Right forelimb (tissue), 1 donor: ENCODE measurements at places on chromosomes 5 and 9.

GRCh38 chr5:74409712-74410111, 230.8 kb downstream of the ENC1 start:
- no peak for DNase-seq

DNA sequence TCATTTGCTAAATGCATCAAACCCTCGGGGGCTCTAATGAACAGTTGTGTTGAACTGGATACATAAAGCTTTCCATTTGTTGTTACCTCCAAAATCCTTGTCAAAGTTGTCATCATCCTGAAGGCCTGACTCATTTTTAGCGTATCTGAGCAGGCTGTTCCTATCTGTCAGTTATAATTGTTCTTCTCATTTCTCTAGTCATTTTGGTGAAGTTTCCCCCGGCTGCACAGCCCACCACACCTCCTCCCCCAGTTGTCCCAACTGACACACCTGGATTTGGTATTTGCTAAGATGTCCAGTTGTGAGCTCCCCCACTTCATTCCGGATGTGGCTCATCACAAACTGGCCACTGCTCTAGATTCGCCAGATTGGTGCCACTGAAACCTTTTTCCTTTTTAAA, 27.7 kb downstream of the ZFAND5 start:
- DNase-seq = no peak

- no peak for DNase-seq
Measured at GRCh38 chr5:56543441-56544388, 271.6 kb upstream of the MAP3K1 start.

DNA sequence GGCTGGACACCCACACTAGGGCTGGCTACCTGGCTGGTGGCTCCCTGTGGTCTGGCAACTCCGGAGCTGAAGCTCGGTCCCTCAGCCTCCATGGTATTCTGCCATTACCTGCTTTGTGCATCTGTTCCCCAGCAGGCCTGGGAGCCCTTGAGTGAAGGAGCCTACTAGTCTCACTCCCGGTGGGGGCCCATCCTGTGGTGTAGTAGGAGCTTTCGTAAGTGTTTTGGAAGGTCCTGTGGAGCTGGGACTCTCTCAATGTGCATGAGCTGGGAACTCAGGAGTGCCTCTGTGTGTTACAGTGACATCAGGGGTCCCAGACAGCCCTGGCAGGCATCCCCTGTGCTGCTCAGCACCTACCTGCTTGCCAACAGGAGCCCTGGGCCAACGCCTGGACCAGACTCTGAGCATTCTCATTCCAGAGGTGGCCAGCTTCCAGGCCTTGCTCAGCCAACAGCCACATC, 267.1 kb downstream of the GADD45G start:
- peak; percentile 36 for DNase-seq

DNA sequence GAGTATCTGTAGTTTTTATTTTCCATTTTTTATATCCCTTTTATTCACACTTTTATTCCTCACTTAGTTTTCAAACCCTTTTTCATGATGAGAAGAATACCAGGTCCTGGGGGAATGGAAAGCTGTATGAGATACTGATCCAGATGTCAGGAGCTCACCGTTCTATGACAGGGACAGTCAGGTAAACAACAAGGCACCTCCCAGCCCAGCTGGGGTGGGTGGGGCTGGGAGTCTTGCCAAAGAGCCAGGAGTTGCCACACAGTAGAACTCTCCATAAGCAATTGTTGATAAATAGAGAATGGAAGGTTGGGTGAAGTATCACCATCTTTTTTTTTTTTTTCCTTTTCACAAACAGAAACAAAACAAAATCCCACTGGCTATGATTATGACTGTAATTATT, 225.8 kb downstream of the NSG2 start:
- DNase-seq = no peak

DNA sequence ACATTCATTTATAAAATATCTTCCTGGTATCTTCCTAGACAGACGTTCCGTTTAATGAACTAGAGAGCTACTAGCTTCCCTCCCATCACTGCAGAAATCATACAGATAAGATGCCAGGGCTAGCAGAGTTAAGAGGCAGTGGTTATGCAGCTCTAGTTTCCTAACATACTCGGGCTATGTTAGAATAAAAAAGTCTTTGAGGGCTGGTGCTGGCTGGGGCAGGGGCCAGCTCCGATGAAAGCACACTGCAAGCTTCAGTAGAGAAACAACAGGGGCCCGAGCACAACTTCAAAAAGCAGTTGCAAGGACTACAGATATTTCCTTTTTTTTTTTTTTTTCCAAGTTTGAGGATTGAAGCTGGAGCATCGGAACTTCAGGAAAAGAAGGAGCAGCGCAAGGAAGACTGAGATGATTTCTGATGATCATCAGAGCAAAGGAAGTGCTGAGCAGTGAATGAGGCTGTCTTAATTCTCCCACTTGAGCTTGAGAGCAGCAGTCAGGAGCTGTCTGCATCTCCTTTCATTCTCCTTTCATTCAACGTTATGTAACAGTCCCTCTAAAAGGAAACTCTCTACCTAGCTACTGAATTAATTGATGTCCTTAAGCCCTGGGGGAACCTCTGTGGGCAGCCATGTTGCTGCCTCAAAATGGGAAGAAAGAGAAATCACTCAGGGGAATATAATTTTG, 47.6 kb upstream of the ADCY2 start:
- no peak for DNase-seq

DNA sequence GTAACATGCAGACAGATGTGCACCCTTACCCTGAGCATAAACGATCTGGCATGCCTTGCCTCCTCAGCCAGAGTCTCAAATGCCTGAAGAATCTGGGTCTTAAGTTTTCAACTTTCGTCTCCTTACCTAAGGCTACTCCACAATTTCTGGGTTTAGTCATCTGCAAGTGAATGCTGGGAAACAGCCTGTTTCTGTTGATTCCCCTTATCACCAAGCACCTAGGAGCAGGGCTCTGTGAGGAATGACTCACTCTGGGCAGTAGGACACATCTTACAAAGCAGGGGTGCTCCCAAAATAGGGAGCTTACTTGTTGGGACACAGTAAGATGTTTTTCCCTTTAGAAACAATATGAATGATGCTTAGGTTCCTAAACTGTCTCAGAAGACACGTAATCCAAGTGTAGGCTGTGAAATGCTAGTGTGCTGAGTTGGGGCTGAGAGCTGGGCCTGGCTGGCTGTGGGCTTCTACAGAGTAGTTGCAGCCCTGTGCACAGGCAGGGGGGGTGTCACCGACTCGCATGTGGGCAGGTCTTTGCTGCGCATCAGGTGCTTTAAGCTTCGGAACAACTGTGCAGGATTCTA, 58.0 kb downstream of the DAP start:
- DNase-seq = no peak

DNA sequence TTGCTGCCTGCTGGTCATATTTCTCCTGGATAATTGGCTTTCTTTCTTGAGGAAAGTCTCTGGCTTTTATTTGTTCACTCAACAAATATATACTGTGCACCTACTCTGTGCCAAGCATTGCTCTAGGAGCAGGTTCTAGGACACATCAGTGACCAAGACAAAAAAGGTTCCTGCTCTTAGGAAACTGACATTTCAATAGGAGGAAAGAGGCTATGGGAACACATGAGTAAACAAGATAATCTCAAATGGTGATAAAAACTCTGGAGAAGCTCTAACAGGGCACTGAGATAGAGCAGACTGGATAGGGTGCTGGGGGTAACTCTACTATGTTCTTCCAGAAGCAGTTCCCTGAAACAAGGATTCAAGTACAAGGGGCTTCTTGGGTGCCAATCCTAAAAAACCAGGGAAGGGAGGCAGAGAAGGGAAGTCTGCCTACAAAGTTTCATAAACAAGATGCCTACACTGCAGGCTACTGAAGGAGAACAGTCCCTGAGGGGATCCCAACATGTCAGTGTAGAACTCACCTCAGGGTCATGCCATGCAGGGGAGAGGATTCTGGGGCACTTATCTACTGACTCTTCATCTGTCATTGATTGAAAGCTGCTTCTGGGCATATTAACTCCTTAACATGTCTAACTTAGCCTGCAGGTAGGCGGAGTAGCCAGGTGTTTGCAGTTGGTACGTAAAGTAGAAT, 181.3 kb downstream of the GRIA1 start:
- DNase-seq = no peak

DNA sequence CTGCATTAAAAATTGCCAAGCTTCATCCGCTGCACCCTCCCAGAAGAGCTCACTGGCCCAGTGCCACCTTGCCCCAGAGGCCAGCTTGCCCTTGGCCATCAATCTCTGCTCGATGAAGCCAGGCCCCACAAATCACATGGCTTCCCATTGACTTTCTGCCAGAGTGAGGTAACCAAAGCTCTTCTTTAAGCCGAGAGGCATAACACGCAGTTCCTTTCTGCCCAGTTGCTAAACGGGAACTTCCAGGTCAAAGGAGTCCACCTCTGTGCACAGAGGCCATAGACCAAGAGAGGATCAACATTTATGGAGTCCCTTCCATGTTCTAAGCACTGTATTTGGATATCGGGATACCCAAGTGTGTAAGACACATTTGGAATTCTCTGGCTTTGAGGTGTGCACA, 208.8 kb downstream of the KIF4B start:
- DNase-seq = no peak

DNA sequence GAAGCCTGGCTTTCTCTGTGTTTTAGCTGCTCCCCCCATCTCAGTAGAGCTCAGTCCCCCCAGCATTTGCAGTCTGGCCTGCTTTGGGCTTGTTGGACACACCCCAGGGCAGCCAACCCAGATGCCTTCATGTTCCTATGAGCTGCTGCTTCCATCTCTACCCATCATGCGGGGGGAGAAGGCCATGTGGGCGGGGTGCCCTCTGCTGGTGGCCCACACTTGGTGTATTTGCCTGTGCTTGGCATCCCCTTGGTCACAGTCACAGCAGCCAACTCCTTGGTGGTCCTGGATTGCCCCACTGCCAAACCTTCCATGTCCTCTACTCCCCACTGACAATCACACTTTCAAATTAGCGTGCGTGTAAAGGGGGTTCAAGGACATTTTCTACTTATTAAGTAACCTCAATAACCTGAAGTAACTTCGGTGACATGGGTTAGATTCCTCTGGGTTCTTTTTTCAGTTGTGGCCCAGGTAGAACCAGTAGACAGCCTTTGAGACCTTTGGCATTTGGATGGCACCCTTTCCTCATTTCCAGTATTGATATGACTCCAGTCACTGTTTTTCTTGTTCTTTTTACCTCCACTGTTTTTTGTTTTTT, 42.8 kb downstream of the SNX30 start:
- peak; percentile 55 for DNase-seq

- DNase-seq = no peak
Measured at GRCh38 chr9:7298123-7298522, 501.5 kb downstream of the DMAC1 start.

- no peak for DNase-seq
Measured at GRCh38 chr9:72649127-72649442, 127.7 kb downstream of the TMC1 start.

DNA sequence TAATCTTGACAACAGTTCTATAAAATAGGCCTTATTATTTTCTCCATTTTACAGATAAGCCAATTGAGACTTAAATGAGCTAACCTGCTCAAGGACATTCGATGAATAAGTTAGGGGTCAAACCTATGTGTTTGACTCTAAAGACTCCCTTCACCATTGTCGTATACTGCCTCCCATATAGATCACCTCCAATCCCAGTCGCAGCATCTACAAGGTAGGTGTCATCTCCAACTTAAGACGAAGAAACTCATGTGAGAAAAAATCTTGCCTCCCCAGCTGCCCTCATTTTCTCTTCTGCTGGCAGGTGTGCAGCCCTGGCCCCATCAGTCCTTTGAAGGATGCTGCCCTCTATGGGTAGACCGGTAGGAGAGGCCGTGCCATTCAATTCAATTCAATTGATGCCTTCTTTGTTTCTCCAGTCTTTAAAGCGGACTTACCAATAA, 75.2 kb upstream of the SMARCA2 start:
- DNase-seq = no peak

DNA sequence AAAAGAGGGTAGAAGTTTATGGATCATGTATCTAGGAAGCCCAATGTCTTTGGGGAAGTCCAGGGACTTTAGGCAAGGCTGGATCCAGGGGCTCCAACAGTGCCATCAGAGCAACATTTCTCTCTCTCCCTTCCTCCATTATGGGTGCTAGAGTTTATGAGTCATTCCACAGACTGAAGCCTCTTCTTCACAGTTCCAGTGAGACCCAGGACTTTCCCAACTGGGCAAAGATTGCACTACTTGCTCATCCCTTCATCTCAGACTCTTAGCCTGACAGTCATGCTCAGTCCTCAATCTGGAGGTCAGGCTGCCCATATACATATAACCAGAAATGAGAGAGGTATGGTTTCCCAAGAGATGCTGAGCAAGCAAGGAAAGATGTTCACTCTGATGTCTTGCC, 110.7 kb downstream of the FEM1C start:
- DNase-seq = no peak

DNA sequence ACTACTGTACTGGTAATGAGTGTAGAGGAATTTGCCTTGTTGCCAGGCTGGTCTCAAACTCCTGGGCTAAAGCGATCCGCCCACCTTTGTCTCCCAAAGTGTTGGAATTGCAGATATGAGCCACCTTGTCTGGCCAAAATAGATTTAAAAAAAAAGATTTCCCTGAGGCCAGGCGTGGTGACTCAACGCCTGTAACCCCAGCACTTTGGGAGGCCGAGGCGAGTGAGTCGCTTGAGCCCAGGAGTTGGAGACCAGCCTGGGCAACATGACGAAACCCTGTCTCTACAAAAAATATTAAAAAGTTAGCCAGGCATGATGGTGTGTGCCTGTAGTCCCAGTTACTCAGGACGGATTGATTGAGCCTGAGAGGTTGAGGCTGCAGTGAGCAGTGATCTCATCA, 62.5 kb downstream of the IPO11 start:
- DNase-seq = no peak

DNA sequence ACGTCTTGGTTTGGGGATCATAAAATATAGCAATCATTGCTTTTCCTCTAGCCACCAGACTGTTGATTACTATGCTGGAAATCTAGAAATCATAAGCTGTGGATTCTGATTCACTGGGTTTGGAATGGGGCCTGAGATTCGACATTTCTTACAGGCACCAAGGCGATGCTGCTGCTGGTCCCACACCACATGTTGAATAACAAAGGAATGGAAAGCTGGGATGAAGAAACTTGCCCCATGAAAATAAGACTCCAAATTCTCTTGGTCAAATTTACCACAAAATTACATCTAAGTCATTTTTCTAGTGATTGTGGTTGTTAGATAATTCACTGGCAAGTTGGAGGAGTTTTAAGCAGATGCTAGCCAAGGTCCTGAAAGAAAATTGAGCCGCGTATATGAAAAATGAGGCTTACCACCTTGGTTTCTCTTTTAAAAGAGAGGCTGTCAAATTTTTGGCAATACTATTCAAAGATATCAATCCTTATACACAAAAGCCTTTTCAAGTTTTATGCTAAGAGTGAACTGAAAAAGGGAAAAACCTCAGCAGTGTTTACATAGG, 23.0 kb upstream of the MEIKIN start:
- DNase-seq = no peak

DNA sequence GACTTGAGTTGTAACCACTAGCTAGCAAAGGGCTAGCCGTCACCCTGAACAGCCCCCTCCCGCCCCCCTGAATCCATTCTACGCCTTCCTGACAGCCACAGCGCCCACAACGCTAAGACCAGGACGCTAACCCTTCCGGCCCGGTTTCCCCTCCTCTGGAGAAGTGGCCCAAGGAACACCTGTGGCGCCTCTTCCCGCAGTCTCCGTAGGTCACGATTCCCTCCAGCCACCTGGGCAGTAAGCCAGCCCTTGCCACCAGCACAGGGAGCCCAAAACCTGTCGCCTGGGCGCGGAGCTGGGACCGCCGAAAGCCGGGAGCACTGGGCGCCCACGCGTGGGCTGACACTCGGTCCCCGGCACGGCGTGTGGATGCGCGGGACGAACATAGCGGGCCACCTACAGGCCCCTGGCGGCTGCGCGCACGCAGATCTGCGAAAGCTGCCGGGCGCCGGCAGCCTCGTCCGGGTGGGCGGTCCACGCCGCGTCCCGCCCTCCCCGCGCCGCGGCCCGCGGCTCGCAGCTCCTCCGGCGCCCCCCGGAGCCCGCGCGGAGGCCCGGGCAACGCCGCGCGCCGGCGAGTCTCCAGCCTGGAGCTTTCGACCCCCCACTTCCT, 596 bp downstream of the IRF1 start:
- peak; percentile 73 for DNase-seq
